ENCODE measurements at places on chromosomes 11 and 22. TPM values are rescaled to one million over a fixed set of nuclear protein-coding genes. Genes with fewer than 3 reads are reported as not detected.

The LMO2 gene
- 0.49 TPM for total RNA-seq

The RBMXL2 gene
- total RNA-seq: 0.20 TPM

The OR52A1 gene
- not detected for total RNA-seq

The CNIH2 gene
- 46.0 TPM for total RNA-seq

The OR8B12 gene
- total RNA-seq: not detected

The MYBPC3 gene
- not detected for total RNA-seq

The FOLR1 gene
- not detected for total RNA-seq

GRCh38 chr11:30009060-30009459, 7.8 kb downstream of the KCNA4 start:
- H3K4me1 ChIP-seq: peaks cover 5% of the 10 kb centered on the region
- H3K36me3 ChIP-seq: no peaks in the 10 kb centered on the region
- H3K27me3 ChIP-seq: peaks cover 20% of the 10 kb centered on the region
- DNase-seq: no peak
- H3K27ac ChIP-seq: no peak overlapping the region

- peaks cover 8% of the 10 kb centered on the region for H3K4me1 ChIP-seq
- no peaks in the 10 kb centered on the region for H3K27me3 ChIP-seq
- no peak for DNase-seq
- H3K36me3 ChIP-seq: no peaks in the 10 kb centered on the region
- H3K27ac ChIP-seq: no peak overlapping the region
Measured at GRCh38 chr11:85759915-85760314, 51.0 kb downstream of the SYTL2 start.

DNA sequence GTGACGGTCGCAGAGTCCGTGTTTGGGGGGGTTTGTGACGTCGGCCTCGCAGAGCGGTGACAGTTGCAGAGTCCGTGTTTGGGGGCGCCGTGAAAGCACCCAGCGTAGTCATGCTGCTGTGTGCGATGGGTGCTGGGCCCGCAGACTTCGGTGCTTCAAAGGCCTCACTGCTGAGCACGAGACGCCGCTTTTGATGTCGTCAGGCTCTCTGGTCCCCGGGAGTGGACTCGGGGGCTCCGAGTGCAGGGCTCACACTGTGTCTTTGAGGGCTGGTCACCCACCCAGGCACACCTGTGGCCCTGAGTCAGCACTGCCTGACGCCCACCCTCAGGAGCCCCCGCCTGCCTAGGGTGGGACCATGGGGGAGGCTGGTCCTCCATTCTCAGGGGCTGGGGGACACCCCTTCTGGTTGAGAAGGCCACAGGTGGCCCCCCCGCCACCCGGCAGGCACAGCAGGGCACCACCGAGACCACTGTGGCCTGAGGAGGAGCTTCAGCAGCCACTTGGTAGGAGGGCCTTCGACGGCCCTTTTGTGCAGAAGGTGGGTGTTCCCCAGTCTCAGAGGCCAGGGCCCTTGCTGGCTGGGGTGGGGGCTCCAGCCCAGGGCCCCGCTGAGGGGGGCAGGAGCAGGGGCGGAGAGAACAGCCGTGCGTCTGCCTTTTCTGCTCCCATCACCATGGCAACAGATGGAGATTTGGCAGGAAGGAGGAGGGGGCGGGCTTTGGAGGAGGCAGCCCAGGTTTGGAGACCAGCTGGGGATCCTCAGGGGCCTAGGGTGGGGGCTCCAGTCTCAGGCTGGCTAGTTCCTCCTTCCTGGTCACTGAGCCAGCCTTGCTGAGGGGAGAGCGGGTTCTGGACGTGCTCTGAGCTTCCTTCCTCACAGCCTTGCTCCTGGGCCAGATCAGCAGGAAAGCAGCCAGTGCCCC, 20.9 kb downstream of the BRSK2 start:
- no peaks in the 10 kb centered on the region for H3K27me3 ChIP-seq
- peaks cover 8% of the 10 kb centered on the region for H3K36me3 ChIP-seq
- H3K4me3 ChIP-seq: no peak overlapping the region
- DNase-seq: peak; percentile 30
- peaks cover 13% of the 10 kb centered on the region for H3K4me1 ChIP-seq

- peaks cover 2% of the 10 kb centered on the region for H3K27me3 ChIP-seq
- no peak overlapping the region for H3K4me3 ChIP-seq
- H3K36me3 ChIP-seq: peaks cover 3% of the 10 kb centered on the region
- H3K27ac ChIP-seq: peak overlapping the region; percentile 86
Measured at GRCh38 chr11:44923806-44924205, 26.9 kb downstream of the TP53I11 start.

DNA sequence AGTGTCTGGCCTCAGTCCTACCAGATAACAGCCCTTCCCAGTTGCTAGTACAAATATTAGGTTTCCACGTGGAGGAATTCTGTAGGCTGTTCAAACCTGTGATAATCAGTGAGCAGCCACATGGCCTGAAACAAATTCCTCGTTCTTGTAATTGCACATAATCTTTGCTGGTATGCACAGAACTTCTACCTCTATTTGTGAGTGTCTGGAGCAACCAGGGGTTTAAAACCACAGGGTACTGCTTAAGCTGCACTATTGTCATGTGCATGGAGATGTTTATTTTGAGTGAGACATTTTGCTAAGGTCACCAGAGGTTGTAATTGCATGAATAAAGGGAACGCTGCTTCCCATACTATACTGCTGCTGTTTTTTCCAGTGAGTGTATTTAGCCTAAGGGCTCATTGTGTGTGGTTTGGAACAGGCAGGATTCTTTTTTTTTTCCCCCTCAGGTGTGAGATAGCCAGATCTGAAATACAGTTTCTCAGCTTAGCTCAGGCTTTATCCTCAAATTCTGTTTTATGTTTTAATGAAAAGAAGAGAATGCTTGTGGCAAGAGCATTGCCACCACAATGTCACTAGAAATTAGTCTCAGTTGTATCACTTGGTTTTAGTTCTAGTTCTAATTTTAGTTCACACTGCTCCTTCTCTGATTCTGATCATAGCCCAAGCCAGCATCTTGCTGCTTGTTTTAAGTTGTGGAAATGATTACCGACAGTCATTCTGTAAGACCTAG, 60.5 kb downstream of the CYB5R2 start:
- no peaks in the 10 kb centered on the region for H3K27me3 ChIP-seq
- H3K27ac ChIP-seq: no peak overlapping the region
- H3K36me3 ChIP-seq: no peaks in the 10 kb centered on the region
- no peak overlapping the region for H3K4me3 ChIP-seq
- peaks cover 8% of the 10 kb centered on the region for H3K4me1 ChIP-seq

DNA sequence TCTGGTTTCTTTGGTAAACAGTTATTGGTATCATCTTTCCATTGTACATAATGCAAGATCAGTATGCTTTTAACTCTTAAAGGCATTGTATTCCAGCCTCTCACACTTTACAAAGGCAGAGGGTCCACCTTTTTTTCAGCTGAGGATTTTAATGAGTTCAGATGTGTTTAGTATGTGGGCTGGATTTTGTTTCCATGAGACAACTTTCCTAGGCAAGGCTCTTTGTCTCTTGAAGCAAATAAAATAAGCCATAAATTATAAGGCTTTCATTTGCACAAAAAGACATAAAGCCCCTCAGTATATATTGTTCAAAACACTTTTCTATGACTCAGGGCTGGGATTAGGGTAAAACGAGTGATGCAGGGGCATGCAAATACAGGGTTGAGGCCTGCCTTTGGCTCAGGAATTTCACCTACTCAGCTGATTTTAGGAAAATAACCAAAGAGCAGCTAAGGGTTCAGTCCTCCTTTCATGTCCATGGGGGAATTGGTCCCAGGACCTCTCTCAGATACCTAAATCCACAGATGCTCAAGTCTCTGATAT, 7.6 kb downstream of the MMP20 start:
- no peak overlapping the region for H3K27ac ChIP-seq
- H3K27me3 ChIP-seq: no peaks in the 10 kb centered on the region
- H3K4me3 ChIP-seq: no peak overlapping the region

- peaks cover 3% of the 10 kb centered on the region for H3K36me3 ChIP-seq
- no peaks in the 10 kb centered on the region for H3K4me1 ChIP-seq
- no peak overlapping the region for H3K27ac ChIP-seq
- H3K27me3 ChIP-seq: no peaks in the 10 kb centered on the region
Measured at GRCh38 chr11:38332046-38332445, 1734.0 kb upstream of the RAG2 start.

GRCh38 chr11:122983438-122984185, 2.0 kb upstream of the BSX start:
- peak overlapping the region; percentile 57 for H3K4me3 ChIP-seq
- no peaks in the 10 kb centered on the region for H3K36me3 ChIP-seq
- no peak for DNase-seq
- no peaks in the 10 kb centered on the region for H3K4me1 ChIP-seq
- H3K27ac ChIP-seq: no peak overlapping the region
- H3K27me3 ChIP-seq: peaks cover 99% of the 10 kb centered on the region

GRCh38 chr22:46791201-46791731, 28.8 kb downstream of the TBC1D22A start:
- no peaks in the 10 kb centered on the region for H3K4me1 ChIP-seq
- H3K4me3 ChIP-seq: no peak overlapping the region
- H3K36me3 ChIP-seq: peaks cover 2% of the 10 kb centered on the region
- DNase-seq: no peak
- H3K27me3 ChIP-seq: no peaks in the 10 kb centered on the region
- H3K27ac ChIP-seq: no peak overlapping the region

DNA sequence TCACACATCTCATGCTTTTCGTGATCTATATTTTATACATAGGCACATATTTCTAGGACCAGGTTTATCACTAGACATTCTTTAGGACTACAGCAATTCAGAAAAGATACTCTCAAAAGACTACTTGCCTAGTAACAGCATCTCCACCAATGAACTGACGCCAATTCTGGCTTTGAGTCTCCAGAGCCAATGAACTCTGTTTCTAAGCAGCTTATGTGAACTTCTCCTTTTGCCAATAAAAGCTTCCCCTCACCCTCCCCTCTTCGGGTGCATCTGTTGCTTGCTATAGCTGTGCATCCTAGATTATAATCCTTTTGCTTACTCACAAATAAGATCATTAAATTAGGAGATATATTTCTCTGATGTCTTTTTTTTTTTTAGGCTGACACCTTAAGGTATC, 11.4 kb upstream of the ANKK1 start:
- H3K27ac ChIP-seq: no peak overlapping the region
- H3K36me3 ChIP-seq: no peaks in the 10 kb centered on the region
- DNase-seq: no peak
- H3K27me3 ChIP-seq: peaks cover 13% of the 10 kb centered on the region

DNA sequence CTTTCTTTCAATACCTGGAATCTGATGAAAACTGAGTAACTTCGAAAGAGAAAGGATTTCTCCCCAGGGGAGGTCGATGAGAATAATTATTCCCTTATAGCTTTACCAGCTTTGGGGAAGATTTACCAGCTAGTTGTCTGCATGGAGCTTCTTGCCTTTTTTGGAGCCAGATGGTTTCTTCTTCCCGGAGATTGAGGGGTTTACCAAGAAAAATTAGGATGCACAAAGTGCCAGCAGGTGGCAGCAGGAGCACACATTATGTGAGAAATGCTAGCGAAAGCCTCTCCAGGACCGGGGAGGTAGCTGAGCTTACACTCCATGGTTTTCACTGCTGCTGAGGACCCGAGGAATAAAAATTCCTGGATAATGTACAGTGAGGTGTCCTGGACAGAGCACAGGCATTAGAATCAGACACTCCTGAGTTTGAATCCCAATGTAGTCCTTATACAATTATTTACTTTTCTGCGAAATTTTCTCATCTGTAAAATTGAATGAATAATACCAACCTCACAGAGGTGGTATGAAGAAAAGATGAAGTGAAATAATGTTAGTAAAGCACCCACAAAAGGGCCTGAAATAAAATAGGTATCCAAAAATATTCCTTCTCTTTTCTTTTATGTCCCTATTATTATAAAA, 46.0 kb upstream of the PARVA start:
- no peaks in the 10 kb centered on the region for H3K36me3 ChIP-seq
- H3K27me3 ChIP-seq: no peaks in the 10 kb centered on the region
- peak; percentile 89 for DNase-seq
- no peak overlapping the region for H3K27ac ChIP-seq
- peaks cover 17% of the 10 kb centered on the region for H3K4me1 ChIP-seq
- peak overlapping the region; percentile 56 for H3K4me3 ChIP-seq

DNA sequence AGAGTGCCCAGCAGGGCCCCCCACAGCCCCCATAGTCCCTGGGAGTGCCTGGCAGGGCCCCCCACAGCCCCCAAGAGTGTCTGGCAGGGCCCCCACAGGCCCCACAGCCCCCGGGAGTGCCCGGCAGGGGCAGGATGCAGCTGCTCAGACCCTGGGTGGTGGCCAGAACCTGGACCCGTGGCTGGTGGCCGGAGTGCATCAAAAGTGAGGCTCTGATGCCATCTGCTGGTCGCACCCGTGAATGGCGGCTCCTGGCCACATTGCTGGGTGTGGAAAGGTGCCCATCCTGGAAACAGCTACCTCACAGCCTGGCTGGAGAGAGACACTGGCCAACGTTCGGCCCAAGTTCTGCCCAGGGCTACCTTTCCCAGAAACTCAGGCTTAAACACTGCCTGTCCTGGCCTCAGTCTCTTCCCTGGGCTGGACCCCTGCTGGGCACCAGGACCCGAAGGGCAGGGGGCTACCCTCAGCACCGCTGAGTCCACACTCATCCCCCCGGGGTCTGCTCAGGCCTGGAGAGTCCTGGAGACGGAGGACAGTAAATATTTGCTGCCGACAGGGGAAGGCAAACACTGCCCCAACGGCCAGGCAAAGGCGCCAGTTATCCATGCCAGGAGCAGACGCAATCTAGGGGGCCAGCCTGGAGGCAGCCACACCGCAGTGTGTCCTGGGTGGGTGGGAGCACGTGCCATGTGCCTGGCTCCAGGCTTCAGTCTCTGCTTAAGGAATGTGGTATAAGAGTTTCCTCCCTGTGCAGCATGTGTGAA, 4.4 kb downstream of the INS start:
- no peaks in the 10 kb centered on the region for H3K27me3 ChIP-seq
- H3K36me3 ChIP-seq: no peaks in the 10 kb centered on the region

DNA sequence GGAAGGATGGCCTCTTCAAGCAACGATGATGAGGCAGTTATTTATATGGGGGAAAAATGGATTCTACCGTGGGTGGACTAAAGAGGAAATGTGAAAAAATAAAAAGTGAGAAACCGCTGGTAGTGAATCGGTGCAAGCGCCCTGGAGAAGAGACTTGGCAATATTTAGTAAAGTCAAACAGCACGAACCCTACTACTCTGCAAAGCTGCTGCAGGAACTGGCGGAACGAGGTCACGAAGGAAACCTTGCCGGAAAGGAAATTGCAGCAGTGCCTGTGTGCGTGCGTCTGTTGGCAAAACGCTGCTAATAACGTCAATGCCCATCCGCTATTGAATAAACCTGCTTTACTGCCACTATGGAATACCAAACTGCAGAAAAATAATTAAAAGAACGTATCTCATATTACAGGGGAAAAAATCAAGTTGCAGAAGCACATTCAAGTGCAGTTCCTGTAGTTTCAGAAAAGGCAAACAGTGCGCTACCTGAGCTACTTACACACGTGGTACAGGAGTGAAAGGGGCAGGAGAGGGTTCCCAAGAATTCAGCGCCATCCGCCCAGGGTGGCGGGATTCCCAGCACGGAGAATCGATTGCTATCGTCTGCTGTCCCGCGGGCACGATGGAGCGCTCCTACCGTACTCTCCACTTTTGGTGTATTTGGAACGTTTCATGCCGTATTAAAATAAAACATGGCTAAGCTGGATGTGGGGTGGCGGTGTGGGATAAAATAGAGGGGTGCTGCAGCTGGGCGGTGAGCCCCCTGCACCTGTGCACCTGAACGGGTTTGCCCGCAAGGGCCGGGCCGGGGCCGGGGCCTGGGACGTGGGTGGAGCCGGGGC, 585 bp upstream of the NADSYN1 start:
- no peak overlapping the region for H3K27ac ChIP-seq
- peak overlapping the region; percentile 89 for H3K4me3 ChIP-seq
- DNase-seq: no peak

GRCh38 chr11:6622261-6623171, 3.3 kb upstream of the TPP1 start:
- H3K27me3 ChIP-seq: no peaks in the 10 kb centered on the region
- H3K27ac ChIP-seq: no peak overlapping the region
- H3K4me3 ChIP-seq: no peak overlapping the region
- no peak for DNase-seq
- no peaks in the 10 kb centered on the region for H3K4me1 ChIP-seq
- H3K36me3 ChIP-seq: peaks cover 4% of the 10 kb centered on the region
